COLO829 (cell line): ENCODE measurements at places on chromosomes 16 and 17.

GRCh38 chr16:73163238-73163815 is 115.4 kb upstream of the ZFHX3 start:
- no peak for DNase-seq

- DNase-seq = no peak
Measured at GRCh38 chr16:52863000-52863399, 189.7 kb downstream of the CHD9NB start.

GRCh38 chr16:24845726-24846547 is at the start of gene SLC5A11:
SLC5A11 (plus strand) TSS chr16:24845963; CDS start chr16:24858644, 12,681 bp downstream.
- DNase-seq = no peak

GRCh38 chr17:1724869-1725641 is 551 bp downstream of the WDR81 start:
- no peak for DNase-seq

DNA sequence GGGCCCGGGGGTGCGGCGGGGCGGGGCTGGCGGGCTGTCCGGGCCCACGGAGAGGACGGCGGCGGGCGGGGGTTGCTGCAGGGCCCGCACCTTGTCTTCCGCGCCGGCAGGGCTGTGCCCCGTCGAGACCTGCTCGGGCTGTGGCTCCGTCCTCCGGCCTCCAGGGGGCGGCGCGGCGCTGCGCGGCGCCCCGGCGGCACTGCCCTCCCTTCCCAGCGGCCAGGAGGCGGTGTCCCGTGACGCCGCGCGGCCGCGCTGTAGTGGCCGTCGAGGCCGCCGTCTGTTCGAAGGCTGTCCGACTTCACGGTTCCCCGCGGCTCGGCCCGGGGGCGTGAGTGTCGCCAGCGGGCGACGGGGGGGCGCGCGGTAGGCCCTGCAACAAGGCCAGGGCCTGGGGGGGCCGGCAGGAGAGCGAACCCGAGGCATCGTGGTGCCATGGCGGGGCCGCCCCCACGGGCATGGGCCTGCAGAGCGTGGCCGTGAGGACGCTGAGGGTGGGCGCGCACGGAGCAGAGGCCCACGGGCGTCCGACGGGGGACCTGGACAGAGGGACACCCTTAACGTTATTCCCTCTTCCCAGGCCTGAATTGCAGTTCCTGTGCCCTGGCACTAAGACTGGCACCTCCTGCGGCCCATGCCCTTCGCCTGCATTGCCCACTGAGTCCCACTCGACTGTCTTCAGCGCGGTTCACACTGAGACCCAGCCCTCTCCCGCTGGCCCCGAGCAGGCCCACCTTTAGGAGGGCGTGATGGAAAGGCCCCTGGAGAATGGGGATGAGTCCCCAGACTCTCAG is at the start of gene PLEKHG4:
Gene PLEKHG4 (plus strand): TSS at position 237 of the 794 bp plus-strand sequence. CDS start 513 bp downstream, at position 750.
- DNase-seq = peak; percentile 49

DNA sequence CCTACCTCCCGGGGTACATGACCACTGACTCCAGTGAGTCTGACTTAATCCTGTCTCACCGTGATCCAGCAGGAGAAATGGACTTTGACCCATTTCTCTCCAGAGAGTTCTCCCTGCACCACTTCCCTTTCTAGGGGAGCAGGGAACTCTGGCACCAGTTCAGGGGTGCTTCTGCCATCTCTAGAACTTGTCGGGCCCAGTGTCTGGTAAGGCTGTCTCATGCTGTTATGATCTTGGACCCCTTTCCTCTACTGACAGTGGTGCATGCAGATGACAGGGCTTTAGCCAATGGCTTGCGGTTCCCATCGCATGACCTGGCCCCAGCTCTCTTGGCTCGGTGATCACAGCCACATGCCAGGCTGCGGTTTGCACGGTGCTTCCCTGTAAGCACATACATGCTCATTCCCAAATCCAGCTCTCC is 62.0 kb downstream of the SLC39A11 start:
- DNase-seq = no peak

- no peak for DNase-seq
Measured at GRCh38 chr17:60989846-60990245, 312.2 kb downstream of the BCAS3 start.

DNA sequence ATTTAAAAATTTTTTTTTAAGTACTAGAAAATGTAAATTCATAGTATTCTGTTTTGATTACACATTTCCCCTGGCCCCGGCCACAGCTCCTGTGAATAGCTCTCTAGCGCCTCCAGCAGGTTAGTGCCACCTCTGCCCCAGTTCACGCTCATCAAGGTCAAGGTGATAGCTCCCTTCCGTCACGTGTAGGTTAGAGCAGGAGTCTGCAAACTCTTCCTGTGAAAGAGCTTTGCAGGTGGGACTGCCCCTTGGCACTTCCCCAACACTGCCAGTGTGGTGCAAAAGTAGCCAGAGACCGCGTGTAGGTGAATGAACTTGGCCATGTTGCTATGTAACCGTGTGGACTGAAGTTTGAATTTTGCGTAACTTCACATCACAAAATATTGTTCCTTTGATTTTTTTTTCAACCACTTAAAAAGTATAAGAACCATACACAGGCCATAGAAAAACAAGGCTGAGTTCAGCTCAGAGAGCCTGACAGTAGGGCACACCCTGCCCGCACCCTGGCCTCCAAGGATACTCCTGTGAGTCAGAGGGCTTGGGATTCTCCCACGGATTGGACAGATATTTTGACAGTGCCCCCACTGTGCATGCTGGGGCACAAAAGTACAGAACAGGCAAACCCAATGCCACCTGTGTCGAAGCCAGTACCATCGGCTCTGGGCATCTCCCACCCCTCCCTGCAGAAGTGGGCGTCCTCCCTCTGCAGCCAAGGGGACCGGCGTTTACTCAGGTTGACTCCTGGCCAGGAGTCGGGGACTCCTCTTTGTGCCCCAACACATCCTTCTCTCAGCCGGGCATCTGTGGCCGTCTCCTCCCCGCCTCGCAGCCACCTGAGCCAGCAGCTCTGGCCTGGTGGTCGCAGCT is 92.0 kb upstream of the CHMP6 start:
- peak; percentile 40 for DNase-seq

DNA sequence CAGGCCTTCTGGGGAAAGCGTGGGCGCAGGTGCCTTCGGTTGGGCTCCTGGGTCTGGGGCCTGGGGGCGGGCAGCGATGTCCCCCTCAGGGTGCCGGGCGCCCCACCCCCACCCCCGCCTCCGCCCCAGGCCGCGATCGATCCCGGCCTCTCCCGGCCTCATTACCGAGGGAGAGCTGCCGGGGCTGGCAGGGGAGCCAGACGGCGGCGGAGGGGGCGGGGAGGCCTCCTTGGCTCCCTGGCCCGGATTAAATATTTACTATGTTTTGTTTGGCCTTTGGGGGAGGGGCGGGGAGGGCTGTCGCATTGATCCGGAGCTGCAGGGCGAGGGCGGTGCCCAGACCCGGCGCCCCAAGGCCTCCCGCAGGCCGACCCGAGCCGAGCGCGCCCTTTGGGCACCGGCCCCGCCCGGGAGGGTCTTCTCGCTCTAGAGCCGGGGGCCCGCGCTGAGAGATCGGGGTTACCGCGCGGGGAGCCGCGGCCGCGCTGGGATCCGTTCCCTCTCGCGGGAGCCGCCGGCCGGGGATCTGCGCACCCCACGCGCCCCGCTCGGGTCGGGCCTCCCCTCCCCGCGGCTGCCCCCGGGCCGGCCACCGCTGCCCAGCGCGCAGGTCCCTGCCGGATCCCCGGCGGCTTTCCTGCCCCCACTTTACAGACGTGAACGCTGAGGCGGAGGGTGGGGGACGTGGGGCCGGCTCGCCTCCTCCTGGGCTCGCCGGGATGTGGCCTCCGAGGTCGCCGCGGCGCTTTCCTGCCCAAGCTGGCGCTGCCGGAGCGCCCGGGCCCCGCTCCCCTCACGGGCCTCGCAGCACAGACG is 27.0 kb downstream of the RTN4RL1 start:
- DNase-seq = no peak

DNA sequence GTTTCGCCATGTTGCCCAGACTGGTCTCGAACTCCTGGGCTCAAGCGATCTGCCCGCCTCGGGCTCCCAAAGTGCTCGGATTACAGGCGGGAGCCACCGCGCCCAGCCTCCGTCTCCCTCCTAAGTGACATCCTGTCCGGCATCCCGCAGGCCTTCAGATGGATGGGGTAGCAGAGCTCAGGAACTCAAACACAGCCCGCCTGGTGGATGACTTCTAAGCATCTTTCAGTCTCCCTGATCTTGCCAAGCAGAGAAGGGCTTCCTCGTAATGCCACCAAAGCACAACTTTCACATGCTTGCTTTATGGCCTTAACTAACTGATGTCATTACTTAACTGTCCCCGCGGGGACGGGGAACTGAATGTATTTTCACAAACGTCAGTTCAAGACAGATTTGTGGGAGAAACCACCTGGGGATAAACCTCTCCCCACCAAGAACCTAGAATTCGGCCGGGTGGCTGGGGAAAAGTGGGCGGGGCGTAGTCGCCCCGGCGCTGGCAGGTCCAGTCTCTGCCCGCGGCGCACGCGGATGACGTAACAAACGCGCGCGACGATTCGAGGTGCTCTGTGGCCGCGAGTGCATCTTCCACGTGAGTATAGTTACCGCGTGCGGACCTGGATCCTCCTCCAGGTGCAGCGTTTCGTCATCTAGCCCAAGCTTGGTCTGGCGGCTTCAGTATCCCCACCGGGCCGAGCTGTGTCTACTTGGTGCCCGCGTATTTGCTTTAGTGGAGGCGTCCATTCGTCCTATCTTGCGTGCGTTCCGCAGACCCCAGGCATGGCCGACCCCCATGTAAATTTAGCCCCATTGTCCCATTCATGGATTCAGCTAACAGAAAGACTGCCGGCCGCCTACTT is at the start of gene PFAS:
Gene PFAS (plus strand): TSS at position 539 of the 857 bp plus-strand sequence. CDS start 4,649 bp downstream, outside the sequence.
- DNase-seq = peak; percentile 93

- no peak for DNase-seq
Measured at GRCh38 chr16:28146536-28146935, 65.2 kb downstream of the XPO6 start.

DNA sequence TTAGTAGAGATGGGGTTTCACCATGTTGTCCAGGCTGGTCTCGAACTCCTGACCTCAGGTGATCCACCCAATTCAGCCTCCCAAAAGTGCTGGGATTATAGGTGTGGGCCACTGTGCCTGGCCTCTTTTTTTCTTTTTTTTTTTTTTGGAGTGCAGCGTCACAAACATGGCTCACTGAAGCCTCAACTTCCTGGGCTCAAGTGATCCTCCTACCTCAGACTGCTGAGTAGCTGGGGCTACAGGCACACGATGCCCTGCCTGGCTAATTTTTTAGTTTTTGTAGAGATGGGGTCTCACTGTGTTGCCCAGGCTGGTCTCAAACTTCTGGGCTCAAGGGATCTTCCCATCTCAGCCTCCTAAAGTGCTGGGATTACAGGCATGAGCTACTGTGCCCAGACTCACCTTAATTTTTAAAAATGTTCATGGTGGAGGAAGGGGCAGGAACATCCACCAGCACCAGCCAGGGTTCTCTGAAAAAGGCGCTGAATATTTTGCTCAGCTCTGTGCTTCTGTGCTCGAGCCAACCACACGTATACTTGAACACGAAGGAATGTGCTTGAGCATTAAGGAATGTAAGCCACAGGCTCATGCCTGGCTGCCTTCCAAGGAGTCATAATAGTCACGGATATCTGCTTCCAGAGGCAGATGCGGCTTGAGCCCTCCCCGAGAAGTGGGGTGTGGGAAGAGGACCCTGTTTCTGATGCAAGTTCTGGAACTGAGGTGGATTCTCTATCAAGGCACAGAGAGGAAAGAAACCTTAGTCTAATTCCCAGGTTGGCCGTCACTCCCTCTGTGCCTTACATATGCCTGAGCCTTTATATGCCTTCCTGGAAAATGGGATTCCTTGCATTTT is 65.5 kb upstream of the CREBBP start:
- peak; percentile 76 for DNase-seq

GRCh38 chr17:50687200-50688066 is 20.3 kb downstream of the ANKRD40 start:
- DNase-seq = no peak

- no peak for DNase-seq
Measured at GRCh38 chr17:28972437-28972836, 21.1 kb upstream of the PHF12 start.

DNA sequence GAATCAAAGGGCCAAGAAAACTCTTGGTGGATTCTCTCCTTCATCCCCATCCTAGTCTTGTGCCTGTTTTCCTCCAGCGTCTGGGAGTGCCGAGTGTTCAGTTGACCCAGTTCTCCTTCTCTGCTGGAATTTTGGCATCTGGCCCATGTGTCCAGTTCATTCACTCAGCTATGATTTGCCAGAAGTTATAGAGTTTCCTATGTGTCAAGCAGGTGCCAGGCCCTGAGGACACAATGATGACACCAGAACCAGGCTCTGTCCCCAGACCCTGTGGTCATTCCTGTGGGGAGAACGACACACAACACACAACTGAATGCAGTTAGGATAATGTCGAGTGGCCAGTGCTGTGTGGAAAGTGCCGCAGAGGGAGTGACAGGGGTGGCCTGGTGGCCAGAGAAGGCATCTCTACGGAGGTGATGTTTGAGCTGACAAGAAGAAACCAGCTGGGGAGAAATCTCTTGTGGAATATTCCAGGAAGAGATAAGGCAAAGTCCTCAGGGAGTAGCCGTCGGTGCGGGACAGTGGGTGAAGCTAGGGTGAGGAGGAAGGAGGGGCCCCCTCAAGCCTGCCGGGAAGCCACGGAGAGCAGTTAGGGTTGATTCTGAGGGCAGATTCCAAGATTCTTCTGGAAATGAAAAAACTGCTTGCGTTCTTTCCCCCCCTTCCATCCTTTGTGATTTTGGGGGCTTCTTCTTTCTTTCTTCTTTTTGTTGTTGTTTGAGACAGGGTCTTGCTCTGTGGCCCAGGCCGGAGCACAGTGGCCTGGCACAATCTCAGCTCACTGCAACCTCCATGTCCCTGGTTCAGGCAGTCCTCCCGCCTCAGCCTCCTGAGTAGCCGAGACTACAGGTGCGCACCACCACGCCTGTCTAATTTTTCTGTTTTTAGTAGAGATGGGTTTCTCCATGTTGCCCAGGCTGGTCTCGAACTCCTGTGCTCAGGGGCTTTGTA is 35.8 kb upstream of the IL34 start:
- no peak for DNase-seq

DNA sequence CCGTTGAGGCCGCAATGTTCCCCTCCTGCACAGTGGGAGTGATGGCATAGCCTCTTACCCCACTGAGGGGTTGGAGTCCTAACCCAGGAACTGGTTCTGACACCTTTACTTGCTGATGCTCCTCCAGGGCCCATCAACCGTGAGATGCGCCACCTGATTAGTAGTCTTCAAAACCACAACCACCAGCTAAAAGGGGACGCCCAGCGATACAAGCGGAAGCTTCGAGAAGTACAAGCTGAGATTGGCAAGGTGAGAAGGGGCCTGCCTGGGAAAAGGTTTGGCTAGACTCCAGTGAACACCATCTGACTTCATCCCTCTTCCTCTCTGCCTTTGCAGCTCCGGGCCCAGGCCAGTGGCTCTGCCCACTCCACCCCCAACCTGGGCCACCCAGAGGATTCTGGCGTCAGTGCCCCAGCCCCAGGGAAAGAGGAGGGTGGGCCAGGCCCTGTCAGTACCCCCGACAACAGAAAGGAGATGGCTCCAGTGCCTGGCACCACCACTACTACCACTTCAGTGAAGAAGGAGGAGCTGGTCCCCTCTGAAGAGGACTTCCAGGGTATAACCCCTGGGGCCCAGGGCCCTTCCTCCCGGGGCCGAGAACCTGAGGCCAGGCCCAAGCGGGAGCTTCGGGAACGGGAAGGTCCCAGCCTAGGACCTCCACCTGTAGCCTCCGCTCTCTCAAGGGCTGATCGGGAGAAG is 5.8 kb downstream of the RNF40 start:
- no peak for DNase-seq

GRCh38 chr16:27754788-27755690 is 205.1 kb downstream of the KATNIP start:
- DNase-seq = no peak

GRCh38 chr16:55964923-55965475 is 89.8 kb upstream of the CES5A start:
- DNase-seq = no peak
